SK-N-SH (cell line): ENCODE measurements at places on chromosomes 5 and 9. TPM values are rescaled to one million over a fixed set of nuclear protein-coding genes. Genes with fewer than 3 reads are reported as not detected.

DNA sequence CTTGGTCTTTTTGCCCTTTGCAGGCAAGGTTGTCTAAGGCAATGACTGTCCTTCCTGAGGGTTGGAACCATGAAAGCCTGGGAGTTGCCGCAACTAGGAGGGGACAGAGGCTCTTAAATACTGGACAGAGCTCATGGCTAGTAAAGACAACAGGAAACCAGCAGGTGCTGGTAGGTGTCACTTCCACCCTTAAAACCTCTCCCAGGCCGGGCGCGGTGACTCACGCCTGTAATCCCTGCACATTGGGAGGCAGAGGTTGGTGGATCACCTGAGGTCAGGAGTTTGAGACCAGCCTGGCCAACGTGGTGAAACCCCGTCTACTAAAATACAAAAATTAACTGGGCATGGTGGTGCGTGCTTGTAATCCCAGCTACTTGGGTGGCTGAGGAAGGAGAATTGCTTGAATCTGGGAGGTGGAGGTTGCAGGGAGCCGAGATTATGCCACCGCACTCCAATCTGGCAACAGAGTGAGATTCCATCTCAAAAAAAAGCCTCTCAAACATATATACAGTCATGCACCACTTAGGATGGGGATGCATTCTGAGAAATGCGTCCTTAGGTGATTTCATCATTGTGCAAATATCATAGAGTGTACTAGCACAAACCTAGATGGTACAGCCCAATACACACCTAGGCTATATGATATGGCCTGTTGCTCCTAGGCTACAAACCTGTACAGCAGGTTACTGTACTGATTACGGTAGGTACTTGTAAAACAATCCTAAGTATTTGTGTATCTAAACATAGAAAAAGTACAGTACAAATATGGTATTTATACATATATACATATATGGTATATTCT, 102.7 kb downstream of the HSPA4 start:
- no peaks in the 10 kb centered on the region for H3K36me3 ChIP-seq
- H3K4me1 ChIP-seq: no peaks in the 10 kb centered on the region
- no peak for DNase-seq
- H3K27me3 ChIP-seq: no peaks in the 10 kb centered on the region; the same call in 1 of the 2 replicates
- H3K4me3 ChIP-seq: no peak overlapping the region

EGFLAM gene
- 0.05 and 0.13 TPM in 2 replicates for polyA plus RNA-seq

FBP1 gene
- polyA plus RNA-seq: 0.19 TPM in 1 of 2 replicates, not detected in the other

TIGD6 gene
- polyA plus RNA-seq: 4.7 and 4.8 TPM in 2 replicates

STING1 gene
- polyA plus RNA-seq: 98.4 and 119 TPM in 2 replicates

DNA sequence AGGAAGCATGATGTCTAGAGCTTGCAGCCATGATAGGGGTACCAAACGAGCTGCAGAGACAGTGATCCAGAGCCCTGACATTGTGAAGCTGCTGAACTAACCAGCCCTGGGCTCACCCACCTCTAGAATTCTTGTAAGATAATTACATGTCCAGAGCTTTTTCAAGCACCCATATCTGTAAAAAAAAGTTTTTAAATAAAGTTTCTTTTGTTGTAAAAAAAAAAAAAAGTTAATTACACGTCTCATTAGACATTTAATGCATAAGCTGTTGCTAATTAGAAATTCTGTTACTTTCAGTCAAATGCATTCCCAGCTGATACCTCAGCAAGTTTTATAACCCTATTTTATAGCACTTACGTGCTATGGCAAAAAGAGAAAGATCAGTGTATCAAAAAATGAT, 65.6 kb downstream of the C9orf85 start:
- H3K27me3 ChIP-seq: no peaks in the 10 kb centered on the region
- no peak overlapping the region for H3K4me3 ChIP-seq
- no peak overlapping the region for H3K27ac ChIP-seq
- no peaks in the 10 kb centered on the region; the same call in 1 of the 2 replicates for H3K4me1 ChIP-seq
- DNase-seq: no peak

DNA sequence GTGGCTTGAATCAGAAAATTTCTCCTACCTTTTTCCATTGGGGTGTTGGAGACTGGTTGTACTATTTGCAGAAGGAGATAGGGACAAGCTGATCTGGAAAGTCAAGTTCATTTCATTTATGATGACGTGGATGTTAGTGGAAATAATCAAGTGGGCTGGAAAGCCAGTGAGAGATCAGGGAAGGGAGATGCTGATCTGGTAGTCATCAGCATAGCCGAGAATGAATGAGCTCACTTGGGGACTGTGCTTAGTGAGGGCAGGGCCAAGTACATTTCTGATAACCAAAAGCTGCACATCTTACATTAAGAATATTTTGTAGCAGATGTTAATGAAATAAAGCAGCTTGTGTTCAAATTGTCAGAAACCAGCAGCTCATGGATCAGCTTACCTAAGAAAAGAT, 12.1 kb downstream of the MAN2A1 start:
- DNase-seq: no peak
- H3K27me3 ChIP-seq: no peaks in the 10 kb centered on the region
- peaks cover 6% of the 10 kb centered on the region for H3K4me1 ChIP-seq
- H3K36me3 ChIP-seq: peaks cover 2% of the 10 kb centered on the region; the same call in 1 of the 2 replicates

C5orf52 gene
- not detected in 2 replicates for polyA plus RNA-seq

BARHL1 gene
- polyA plus RNA-seq: not detected in 2 replicates

- H3K36me3 ChIP-seq: no peaks in the 10 kb centered on the region
- no peak overlapping the region for H3K4me3 ChIP-seq
- DNase-seq: no peak
- peaks cover 15% of the 10 kb centered on the region for H3K4me1 ChIP-seq
- H3K27ac ChIP-seq: no peak overlapping the region
These were observed 81.7 kb downstream of the MUSK start for GRCh38 chr9:110750272-110750671.

GRCh38 chr9:20256284-20256948, 365.9 kb downstream of the MLLT3 start:
- no peaks in the 10 kb centered on the region for H3K36me3 ChIP-seq
- H3K4me1 ChIP-seq: no peaks in the 10 kb centered on the region
- DNase-seq: no peak
- no peaks in the 10 kb centered on the region for H3K27me3 ChIP-seq
- H3K4me3 ChIP-seq: no peak overlapping the region
